ENCODE measurements at places on chromosomes 7 and 10. TPM values are rescaled to one million over a fixed set of nuclear protein-coding genes. Genes with fewer than 3 reads are reported as not detected.

- no peak for ATAC-seq
Measured at GRCh38 chr10:127013211-127013656, 108.0 kb downstream of the DOCK1 start.

GRCh38 chr7:33873518-33873917 is 31.8 kb upstream of the BMPER start:
- no peak for ATAC-seq

Gene ARF5
- 137 TPM for total RNA-seq

Gene ACBD7
- not detected for total RNA-seq

Data from gastroesophageal sphincter (tissue), 4 donors.